CD4-positive, alpha-beta T cell treated with Interleukin-1 beta for 1 hour (primary cell): ENCODE measurements at places on chromosomes 3 and 15.

- DNase-seq = no peak
These were observed 249.7 kb upstream of the TTC14 start for GRCh38 chr3:180352261-180352660.

DNA sequence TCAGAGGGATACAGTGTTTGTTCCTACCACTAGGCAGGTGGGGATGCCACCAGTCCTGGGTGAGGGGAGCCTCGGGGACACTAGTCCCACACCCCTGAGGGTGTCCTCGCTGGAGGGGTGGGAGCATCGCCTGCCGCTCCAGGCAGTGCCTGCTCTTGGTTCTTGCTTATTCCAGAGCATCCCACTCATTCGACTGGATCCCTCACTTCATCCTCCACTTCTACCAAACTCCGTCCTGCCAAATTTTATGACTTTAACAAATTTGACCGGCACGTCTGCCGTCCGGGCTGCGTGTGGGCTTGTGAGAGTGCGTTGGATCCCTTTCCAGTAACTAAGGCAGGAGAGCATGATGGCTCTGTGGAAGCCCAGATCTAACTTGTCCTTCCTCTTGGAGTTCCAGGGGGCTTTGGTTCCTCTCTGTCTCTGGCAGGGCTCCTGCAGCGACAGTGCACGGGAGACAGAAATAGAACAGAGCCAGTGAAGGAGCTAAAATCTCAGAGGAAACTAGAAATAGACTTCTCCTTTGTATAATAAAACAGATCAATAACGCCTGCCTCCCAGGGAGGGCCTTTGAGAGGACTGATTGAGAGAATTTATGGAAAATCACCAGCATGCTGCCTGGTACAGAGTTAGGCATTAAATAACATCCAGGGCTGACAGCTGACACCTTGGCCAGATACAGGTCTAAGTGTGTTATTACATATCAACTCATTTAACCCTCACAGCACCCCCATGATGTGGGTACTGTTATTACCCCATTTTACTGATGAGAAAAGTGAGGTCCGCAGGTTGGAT lies 34.5 kb downstream of the MGLL start:
- DNase-seq = no peak

- DNase-seq = no peak
These were observed 154.3 kb downstream of the CHDH start for GRCh38 chr3:53691885-53692284.

GRCh38 chr3:167773584-167773983 lies 38.1 kb downstream of the SERPINI1 start:
- DNase-seq = no peak

GRCh38 chr3:63847718-63848450 lies 15.7 kb downstream of the THOC7 start:
- no peak for DNase-seq

- DNase-seq = no peak
These were observed 47.7 kb downstream of the ANXA2 start for GRCh38 chr15:60350108-60350507.

DNA sequence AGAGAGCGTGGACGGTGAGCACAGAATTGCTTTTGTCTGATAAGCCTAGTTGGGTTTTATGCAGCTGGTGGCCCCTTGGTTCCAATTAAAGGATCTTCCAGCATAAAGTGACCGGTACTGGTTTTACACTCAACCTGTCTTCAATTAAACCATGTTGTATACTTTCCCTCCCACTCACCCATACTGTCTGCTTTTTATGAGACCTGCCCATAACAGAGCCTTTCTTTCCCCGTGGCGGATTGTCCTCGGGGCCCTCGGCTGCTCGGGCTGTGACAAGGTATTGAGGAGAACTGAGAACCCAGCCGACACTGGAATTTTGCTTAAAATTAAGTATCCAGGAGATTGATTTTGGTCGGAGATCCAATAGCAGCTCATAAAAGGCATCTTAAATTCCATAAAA lies 98.4 kb downstream of the TMEM266 start:
- no peak for DNase-seq

- no peak for DNase-seq
These were observed 9.6 kb downstream of the NDUFAF1 start for GRCh38 chr15:41392659-41393058.

DNA sequence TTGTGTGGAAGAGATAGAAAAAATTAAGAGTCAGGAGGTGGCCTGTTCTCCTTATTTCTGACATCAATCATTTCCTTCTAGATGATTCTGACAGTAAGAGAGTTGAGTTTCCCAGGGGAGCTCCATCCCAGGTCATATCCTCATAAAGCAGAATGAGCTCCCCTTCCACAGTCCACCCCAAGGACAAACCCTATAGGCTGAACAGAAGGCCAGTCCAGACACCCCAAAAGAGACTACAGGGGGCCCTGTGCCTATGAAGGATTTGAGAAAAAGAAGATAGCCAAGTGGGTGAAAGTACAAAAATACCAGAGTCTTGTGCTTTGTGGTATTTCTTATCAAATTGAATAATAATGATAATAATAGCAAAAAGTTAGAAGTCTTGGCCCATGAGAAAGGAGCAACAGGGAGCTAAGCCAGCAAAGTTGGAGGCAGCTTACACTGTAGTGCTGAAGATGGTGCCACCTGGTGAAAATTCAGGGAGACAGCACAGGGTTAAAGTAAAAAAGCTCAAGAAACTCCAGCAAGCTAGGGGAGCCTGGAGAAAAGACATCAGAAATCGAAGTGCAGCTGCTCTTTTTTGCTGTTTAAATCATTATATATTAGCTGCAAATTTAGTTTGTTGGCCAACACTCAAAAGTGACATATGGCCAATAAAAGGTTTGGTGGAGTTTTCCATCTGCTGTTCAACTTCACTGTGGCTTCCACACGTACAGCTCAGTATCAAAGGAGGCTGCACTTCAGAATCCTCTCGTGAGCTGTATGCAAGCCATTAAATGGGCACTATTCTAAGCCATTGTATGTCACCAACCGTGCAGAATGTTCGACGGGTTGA lies 35.8 kb upstream of the SLC24A5 start:
- no peak for DNase-seq

GRCh38 chr3:78855190-78855589 lies 912.6 kb downstream of the ROBO1 start:
- DNase-seq = no peak

DNA sequence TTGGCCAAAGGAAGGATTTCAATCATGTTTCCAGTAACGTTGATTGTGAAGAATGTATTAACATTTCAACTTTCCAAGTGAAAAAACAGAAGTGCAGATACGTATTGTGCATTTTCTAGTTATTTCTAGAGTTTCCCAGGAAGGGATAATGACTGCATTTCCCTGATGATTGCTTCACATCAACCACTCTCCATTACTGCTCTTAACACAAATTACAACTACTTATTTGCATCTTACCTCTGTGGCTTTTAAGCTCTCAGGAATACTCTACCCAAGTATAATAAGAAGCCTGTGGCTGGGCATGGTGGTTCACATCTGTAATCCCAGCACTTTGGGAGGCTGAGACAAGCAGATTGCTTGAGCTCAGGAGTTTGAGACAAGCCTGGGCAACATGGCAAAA lies 582.5 kb downstream of the ZNF385D start:
- no peak for DNase-seq

GRCh38 chr15:31333119-31333518 lies 6.5 kb downstream of the KLF13 start:
- DNase-seq = no peak

DNA sequence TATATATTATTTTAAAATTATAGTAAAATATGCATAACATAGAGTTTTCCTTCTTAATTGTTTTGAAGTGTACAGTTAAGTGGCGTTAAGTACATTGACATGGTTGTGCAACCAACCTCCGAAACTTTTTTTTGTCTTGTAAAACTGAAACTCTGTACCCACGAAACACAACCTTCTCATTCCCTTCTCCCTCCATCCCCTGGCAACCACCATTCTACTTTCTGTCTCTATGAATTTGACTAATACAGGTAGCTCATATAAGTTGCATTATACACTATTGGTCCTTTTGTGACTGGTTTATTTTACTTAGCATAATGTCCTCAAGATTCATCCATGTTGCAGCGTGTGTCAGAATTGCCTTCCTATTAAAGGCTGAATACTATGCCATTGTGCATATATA lies 179.4 kb downstream of the SATB1 start:
- DNase-seq = no peak

DNA sequence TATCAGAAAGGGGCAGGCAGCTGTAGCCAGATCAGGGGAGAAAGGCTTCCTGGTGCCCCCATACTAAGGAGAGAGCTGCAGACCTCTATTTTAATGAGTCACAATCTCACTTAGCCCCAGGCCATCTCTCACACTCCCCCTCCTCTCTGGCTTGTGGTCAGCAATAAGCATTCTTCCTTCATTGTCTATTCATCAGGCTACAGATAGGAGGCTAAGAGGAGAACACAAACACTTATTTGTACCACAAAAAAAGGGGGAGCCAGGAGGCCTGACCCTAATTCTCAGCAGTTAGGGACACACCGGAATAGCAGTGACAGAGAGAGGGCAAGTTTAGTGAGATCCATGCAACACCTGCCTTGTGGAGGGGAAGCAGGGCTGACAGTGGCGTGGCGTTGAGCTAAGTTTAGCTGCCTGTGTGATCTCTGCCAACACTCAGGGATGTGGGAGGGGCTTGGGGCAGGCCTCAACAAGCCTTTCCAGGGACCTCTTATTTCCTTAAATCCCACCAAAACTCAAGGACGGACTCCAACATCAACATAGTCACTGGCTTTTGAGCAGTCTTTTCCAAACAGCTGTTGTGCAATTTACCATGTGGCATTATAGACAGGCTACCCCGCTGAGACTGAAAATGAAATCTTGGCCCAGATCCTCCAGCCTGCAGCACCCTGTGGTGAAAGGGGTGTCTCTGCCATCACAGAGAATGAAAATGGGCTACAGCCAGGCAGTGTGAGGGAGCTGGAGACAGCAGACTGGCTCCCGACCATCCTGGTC lies 191.9 kb upstream of the TSC22D2 start:
- DNase-seq = no peak
